Aorta (tissue), 5 donors: ENCODE measurements at places on chromosomes 5 and 9. TPM values are rescaled to one million over a fixed set of nuclear protein-coding genes. Genes with fewer than 3 reads are reported as not detected.

TSSK1B gene
- polyA plus RNA-seq = not detected

CBY3 gene
- polyA plus RNA-seq = not detected

DNA sequence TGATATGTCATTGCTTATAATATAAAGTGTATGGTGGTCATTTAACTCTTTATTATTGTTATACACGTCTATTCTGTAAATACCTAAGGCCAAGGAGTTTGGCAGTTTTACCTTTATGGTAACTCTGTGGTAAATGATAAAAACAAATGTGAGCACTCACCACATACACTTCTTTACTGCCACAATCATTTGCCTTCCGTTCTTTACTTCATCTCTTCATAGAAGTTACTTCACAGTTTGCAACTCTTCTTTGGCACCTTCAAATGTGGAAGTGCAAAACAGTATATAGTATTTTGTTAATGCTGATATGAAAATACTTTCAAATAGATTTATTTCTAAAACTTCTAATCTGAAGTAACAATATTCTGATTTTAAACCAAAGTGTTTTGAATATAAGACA lies 4.4 kb upstream of the MEF2C start:
- no peaks in the 10 kb centered on the region for H3K36me3 ChIP-seq
- no peak overlapping the region for H3K4me3 ChIP-seq
- DNase-seq = no peak
- no peak overlapping the region for H3K27ac ChIP-seq

GRCh38 chr5:36581070-36581469 lies 25.3 kb upstream of the SLC1A3 start:
- no peaks in the 10 kb centered on the region for H3K27me3 ChIP-seq
- no peak overlapping the region for H3K4me3 ChIP-seq
- H3K4me1 ChIP-seq = no peaks in the 10 kb centered on the region
- H3K36me3 ChIP-seq = no peaks in the 10 kb centered on the region

- H3K27ac ChIP-seq = peak overlapping the region; percentile 11
- no peaks in the 10 kb centered on the region for H3K36me3 ChIP-seq
- no peaks in the 10 kb centered on the region for H3K27me3 ChIP-seq
- H3K4me3 ChIP-seq = no peak overlapping the region
Observed at GRCh38 chr5:37717613-37718431, 122.0 kb downstream of the GDNF start.
